ENCODE measurements at places on chromosomes 5 and 9.

DNA sequence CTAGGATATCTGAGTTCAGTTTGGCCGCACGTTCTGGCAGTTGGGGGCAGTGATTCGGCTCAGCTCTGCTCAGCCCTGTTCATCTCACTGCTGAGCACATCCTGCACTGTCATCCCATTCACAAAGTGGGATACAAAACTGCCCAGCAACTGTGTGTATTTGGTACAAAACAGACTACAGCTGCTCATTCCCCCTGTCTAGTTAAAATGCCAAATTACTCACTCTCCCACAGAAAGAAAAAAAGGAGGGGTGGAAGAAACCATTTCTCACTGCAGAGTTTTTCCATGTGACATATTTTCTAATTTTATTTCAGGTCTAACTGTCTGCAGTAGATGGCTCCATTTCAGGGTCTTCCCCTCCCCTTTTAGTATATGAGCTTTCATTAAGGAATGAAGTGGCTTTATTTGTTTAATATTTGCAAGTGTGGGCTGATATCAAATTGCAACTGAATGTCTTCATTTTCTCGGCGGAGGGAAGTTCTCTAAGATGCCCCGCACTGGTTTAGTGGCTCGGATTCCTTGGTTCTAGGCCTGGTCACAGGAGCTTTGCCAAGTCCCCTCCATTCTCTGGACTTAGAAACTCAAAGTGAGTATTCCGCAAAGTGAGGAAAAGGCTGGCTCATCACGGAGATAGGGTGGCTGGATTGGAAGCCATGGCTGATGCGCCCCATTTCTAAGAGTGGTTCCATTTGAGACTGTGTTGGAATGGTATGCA, 14.7 kb downstream of the COL15A1 start:
- no peak for DNase-seq

DNA sequence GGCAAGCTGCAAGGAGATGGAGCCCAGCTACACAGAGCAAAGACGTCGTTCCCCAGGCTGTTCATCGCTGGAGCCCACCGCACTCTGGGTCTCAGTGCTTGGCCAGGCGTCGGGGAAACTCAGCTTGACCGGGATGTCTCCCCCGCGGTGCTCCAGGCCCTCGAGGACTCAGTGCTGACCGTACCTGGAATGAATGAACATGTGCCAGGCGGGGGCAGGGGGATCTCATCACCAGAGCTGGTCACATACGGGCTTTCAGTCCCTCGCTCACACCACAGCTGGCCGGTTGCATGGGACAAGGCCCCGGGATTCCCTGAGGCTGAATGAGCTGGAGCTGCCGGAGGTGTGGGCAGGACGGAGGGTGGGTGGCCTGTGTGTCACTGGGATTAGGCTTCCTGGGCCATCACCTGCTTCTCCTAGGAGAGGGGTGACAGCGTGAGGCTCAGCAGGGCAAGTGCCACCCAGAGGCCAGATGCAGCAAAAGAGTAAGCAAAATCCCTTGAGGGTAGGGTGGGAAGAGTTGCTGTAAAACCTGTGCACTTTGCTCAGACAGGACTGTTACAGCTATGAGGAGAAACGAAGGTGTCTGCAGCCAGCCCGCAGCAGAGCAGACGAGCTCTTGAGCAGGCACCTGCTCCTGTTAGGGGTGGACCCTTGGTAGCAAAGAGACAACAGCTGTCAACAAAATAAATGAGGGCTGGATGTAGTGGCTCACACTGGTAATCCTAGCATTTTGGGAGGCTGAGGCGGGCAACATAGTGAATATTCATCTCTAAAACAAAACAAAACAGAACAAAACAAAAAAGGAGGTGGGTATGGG, 70.7 kb upstream of the RAPGEF1 start:
- DNase-seq, result no peak

GRCh38 chr5:139513852-139514485, 31.4 kb upstream of the STING1 start:
- DNase-seq, result no peak

- DNase-seq, result no peak
These were observed 93.1 kb downstream of the OLFM1 start for GRCh38 chr9:135180586-135180985.

- DNase-seq, result no peak
These were observed 87.5 kb downstream of the SCAMP1 start for GRCh38 chr5:78447775-78448424.

GRCh38 chr5:134840811-134841210, 5.0 kb upstream of the C5orf24 start:
- DNase-seq, result no peak

DNA sequence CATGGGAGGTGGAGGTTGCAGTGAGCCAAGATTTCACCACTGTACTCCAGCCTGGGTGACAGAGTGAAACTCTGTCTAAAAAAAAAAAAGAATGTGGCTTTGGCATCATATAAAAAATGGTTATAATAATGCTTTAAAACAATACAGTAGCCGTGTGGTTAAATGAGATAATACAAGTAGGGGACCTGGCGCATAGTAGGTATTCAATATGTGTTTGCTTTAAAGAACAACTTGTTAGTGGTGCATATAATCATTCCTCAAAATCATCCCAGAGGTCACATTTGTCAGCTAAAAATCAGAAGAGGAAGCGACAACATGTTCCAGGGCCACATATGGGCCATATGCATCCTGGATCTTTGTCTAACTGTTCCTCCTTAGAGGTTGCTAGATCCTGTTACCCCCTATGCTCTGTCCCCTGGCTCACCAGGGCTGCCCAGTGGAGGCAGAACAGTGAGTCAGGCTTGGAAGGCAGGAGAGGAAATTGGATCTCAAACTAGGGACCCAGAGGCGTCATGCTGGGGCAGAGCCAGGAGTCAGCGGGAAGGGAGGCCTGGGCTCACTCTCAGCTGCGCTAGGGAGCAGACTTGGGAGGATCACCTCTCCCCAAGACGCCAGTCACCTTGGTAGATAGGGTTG, 27.7 kb downstream of the LHX6 start:
- DNase-seq, result no peak

- DNase-seq, result no peak
These were observed 475 bp downstream of the WDR5 start for GRCh38 chr9:134136118-134136995.

DNA sequence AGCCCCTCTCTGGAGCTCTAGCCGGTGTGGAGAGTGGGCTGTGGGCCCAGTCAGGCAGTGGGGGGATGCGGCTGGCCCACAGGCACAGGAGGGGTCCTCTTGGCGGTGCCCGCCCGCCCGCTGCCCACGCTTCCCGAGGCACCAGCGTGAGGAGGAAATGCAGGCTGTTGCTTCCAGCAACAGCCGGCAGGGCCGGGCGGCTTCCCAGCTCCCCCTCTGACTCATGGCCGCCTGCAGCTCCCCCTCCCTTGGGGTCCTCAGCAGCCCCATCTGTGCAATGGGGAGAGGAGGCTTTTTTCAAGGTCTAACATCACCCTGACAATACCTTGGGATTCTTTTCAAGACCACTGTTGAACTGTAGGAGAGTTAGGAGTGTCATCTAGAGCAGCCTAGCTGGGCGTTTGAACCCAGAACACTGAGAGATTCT, 10.4 kb downstream of the CXXC5 start:
- DNase-seq, result no peak

- DNase-seq, result no peak
These were observed 91.0 kb downstream of the ARSB start for GRCh38 chr5:78893940-78894677.

DNA sequence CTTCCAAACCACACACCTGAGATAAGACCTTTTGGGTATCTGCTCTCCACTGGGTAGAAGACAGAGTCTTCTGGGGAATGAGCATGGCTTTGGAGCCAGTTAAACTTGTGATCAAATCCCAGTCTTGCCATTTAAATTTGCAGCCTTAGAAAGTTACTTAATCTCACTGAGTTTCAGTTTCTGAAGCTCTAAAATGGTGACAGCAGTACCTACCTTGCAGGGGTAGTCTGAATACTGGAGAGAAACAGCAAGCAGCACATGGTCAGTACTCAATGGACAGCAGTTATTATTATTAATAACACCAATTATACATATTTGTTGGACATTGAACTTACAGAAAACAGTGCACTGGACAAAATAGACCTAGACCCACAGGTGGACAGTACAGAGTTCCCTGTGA, 260.9 kb downstream of the MAN2A1 start:
- DNase-seq, result no peak

DNA sequence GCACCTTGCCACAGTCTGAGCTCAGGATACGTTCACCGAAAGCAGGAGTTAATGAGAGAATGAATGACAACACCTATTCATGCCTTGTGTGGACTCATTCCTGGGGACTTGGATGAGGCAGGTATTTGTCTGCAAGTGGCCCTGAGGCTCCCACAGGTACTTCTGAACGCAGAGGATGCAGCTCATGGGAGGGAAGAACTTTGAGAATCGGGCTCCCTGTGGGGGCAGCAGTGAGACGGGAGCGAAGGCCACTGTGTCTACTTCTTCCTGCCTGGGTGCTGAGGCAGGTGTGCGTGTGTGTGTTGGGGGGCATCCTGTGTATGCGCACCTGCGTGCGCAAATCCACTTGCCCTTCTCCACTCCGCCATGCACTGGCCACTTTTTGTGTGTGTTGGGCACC, 42.2 kb downstream of the PTPN3 start:
- DNase-seq, result no peak

- DNase-seq, result no peak
These were observed 126.7 kb downstream of the SLC25A46 start for GRCh38 chr5:110865400-110866094.

DNA sequence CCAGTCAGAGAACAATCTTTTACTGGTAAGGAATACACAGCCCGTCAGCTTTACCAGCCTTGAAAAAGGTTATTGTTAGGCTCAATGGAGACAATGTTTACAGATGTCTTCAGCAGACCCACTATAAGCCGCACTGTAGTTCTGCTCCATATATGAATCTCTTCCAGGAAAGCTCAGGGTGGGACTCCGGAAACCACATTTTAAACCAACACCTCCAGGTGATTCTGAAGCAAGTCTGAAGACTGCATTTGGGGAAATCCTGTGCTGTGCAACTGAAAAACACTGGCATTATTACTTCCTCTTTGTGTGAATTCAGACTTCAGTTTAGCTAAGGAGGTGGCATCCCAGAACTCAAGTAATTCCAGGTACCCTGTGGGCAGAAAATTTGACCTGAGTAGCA, 3.5 kb downstream of the GZMK start:
- peak; percentile 19 for DNase-seq

All from stimulated activated CD8-positive, alpha-beta memory T cell treated with anti-CD3 and anti-CD28 coated beads, Interleukin-7, amount 100 ng/mL, for 48 hours (primary cell).